Anterior cingulate cortex (tissue), 58 donors: ENCODE measurements at places on chromosomes 3 and 15.

DNA sequence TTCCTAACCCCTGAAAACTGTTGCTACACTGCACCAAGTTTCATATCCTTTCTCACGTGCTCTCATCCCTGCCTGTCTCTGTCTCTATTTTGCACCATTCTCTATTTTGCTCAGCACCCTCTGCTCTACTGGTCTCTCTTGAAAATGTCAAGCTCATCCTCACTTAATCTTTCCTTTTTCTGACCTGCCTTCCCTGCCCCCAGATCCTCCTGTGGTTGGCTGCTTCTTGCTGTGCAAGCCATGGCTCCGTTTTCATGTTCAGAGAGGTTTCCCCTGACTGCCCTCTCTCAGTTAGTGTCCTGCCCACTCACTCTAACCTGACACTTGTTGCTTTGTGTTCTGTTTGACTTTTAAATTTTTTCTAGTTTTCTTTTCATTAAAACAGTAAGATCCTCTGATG, 6.0 kb downstream of the CCDC174 start:
- no peak for DNase-seq

DNA sequence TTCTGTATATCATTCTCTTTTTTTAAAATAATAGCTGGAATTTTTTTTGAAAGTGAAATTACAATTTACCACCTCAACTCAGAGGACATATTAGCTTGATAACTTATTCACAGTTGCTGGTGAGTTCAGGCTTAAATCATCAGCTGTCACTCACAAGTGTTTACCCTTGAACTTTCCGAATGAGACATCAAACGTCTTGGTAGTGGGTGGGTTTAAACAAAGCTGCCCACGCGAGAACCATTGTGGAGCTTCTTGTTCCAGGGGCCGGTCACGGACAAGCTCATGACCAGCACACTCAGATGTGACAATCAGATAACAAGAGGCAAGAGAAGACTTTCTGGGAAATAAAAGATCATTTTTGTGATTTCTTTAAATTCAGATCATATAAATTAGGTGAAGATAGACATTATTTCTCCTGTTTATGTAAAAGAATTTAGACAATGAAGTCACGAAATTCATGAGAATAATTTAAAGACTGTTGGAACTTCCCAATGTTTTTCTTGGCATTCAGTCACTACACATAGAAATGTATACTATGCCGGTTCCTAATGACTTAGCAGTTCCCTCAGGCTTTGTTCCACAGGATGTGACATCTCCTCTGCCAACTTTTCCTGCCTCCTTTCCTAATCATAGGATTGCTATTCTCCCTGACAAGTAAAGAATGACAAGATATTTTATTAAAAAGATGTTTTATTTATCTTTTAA, 29.3 kb downstream of the BTD start:
- no peak for DNase-seq

- DNase-seq, result no peak
Observed at GRCh38 chr15:66138892-66139590, 114.5 kb downstream of the MEGF11 start.

- DNase-seq, result no peak
Observed at GRCh38 chr3:59753808-59754450, 704.1 kb upstream of the CFAP20DC start.

DNA sequence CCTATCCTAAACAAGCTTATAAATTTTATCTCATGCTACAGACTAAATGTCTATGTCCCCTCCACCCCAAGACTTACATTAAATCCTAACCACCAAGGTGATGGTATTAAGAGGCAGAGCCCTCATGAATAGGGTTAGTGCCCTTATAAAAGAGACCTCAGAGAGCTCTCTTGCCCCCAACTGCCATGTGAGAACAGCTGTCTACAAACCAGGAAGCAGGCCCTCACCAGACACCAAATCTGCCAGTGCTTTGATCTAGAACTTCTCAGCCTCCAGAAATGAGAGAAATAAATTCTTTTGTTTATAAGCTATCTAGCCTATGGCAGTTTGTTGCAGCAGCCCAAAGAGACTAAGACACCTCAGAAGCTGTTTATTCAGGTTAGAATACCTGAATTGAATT, 58.5 kb downstream of the TP53BP1 start:
- DNase-seq, result no peak

DNA sequence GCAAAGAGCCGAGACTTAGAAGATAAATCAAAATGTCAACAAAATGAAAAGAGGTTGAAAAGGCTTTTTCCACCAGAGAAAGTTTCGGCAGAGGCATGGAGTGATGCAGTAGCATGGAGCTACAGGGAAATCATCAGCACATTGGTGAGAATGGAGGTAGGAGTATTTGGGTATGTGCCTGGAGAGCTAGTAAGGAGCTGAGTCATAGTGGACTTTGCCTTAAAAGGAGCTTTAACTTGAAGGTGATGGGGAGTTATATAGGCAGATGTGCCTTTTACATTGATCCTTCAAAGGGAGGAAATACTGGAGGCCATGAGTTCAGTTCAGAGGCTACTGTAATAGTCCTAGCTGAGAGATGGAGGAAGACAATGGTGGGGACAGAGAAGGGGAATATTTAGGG, 44.3 kb downstream of the IL5RA start:
- DNase-seq, result no peak

- no peak for DNase-seq
Observed at GRCh38 chr3:180409170-180409569, 192.8 kb upstream of the TTC14 start.
